ENCODE measurements at places on chromosomes 11 and 22.
A peak's percentile ranks its signal among the peaks of the same experiment; 100 is the strongest.

- DNase-seq, result no peak
Measured at GRCh38 chr11:9982127-9982795, 311.8 kb downstream of the SBF2 start.

- no peak for DNase-seq
Measured at GRCh38 chr11:59562292-59562691, 51.0 kb downstream of the OR4D9 start.

GRCh38 chr22:47071078-47071806 lies 308.8 kb downstream of the TBC1D22A start:
- DNase-seq, result no peak

GRCh38 chr22:43230971-43231723 lies 44.2 kb upstream of the TTLL12 start:
- peak; percentile 40 for DNase-seq

- peak; percentile 98 for DNase-seq
Measured at GRCh38 chr11:61949169-61950034, 749 bp upstream of the BEST1 start.

GRCh38 chr11:36257351-36257750 lies 31.9 kb downstream of the COMMD9 start:
- DNase-seq, result no peak

- DNase-seq, result no peak
Measured at GRCh38 chr11:94988748-94989147, 15.2 kb downstream of the KDM4D start.

- peak; percentile 53 for DNase-seq
Measured at GRCh38 chr11:127002669-127003259, 2.2 kb upstream of the KIRREL3 start.

GRCh38 chr11:560305-561147 lies at the start of the genes LMNTD2 and RASSF7:
LMNTD2 (minus strand) TSS chr11:560738; CDS start chr11:560716, 22 bp downstream.
RASSF7 (plus strand) TSS chr11:560970; CDS start chr11:561769, 799 bp downstream.
- DNase-seq, result peak; percentile 85

DNA sequence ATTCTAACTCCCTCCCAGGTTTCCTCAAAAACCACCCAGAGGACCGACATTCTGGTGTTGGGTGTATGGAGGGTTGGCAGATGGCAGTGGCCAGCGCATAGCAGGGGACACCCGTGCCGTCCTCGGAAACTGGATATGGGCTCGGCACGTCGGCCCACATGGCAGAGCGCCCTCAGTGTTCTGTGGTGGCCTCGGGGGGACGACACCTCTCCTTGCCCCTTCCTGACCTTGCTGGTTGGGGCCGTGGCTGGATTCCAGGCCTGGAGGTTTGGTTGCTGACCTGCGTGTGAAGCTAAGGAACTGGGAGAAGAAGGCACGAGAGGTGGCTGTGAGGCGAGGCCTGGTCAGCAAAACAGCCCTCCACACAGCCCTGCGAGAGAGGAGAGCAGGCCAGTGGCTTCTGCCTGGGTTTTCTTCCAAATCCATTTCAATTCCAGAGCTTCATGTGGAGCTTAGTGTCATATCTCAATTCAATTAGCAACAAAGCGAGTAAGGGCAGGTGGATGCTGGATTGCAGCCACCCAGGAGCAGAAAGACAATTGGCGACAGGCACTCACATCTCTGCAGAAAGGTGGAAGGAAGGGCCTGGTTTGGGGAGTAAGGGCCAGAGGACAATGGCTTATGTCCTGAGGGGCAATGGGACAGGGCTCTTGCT lies 478.4 kb downstream of the BRD1 start:
- no peak for DNase-seq

GRCh38 chr11:2088284-2088683 lies 50.9 kb downstream of the IGF2 start:
- DNase-seq, result no peak

DNA sequence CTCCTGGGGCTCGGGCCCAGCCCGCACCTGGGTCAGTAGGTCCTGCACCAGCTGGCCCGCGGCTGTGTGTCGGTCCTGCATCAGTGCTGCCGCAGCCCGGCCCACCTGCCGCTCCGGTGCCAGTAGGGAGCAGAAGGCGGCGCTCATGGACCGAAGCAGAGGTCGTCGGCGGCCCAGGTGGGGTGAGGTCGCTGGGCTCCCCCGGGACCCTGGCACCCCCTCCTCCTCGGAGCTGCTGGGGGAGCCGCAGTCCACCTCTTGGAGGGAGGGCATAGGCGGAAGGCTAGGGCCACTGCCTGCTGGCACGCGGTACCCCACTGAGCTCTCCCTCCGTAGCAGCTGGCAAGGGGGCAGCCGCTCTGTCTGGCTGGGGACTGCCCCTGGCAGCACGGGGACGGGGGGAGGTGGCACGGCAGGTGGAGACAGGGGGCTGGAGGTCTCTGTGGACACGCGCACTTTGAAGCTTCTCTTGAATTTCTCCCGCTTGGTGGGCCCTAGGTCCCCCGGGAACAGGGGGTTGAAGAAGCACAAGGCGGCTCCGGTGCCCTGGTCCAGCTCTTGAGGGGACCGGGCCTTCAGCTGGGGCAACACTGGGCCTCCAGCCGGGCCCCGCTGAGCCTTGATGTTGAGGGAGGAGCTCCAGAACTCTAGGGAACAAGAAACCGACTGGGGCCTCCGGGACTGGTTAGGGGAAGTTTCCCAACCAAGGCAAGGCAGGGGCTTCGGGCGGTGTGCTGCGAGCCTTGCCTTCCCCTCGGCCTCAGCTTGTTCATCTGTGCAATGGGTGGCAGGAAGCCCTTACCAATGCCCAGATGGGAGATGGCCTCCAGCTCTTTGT lies 1.4 kb downstream of the RIN1 start:
- peak; percentile 39 for DNase-seq

DNA sequence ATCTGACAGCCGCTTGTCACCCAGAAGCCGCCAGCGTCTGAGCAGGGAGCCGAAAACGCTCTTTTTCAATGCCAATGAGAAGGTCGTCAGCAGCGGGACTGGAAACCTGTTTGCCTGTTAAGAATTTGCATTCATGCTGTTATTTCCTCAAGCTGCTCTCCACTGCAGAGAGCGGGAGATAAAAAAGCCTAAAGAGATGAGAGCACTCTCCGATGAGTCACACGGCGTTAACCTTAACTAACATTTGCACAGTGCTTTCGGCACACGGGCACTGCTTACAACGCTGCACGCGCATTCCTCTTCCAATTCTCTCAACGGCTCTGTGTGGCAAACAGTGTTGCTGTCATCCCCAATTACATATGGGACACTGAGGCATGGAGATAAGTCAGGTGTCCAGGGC lies 40.0 kb upstream of the RTL6 start:
- DNase-seq, result no peak

- no peak for DNase-seq
Measured at GRCh38 chr22:18042685-18043084, 18.3 kb upstream of the MICAL3 start.

DNA sequence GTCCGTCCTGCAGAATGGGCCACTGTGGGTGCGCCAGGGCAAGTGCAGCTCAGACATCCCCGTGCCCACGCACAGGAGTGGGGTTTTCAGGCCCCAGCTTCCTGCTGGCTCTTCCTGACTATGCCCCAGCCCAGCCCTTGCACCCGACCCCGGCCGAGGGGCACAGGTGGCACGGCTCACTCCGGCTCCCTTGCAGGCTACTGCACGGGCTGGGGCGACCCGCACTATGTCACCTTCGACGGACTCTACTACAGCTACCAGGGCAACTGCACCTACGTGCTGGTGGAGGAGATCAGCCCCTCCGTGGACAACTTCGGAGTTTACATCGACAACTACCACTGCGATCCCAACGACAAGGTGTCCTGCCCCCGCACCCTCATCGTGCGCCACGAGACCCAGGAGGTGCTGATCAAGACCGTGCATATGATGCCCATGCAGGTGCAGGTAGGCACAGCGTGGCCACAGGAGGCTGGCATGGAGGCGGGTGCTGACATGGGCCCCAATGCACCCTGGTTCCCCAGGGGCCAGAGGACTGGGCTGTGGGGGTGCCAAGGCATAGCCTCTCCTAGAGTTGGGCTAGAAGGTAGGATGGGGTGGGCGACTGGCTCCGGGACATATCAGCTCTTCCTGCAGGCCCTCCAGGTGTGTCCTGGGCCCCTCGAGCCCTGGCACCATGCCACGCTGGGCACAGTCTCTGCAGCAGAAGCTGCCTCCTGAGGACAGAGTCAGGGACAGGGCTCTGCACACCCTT lies 27.7 kb downstream of the MUC2 start:
- no peak for DNase-seq

- no peak for DNase-seq
Measured at GRCh38 chr22:22882033-22882717, 5.4 kb upstream of the IGLL5 start.

- no peak for DNase-seq
Measured at GRCh38 chr22:36925388-36926290, 12.2 kb downstream of the CSF2RB start.

- no peak for DNase-seq
Measured at GRCh38 chr11:98194611-98195010, 826.1 kb upstream of the CNTN5 start.

DNA sequence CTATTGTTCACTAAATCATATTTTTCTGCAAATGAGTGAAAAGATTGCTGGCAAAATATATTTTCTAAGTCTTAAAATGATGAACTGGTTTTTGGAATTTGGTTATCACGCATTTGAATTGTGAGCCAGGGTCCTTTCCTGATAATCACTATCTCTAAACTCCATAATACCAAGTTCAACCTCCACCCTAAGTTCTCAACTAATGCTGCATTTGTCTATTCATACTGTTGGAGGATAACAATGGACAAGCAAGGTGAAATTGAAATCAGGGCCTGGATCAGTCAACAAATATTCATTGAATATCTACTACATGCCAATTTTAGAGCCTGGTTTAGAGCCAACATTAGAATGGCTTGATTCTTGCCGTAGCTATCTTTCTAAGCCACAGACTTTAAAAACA lies 4.7 kb upstream of the PCF11 start:
- no peak for DNase-seq

DNA sequence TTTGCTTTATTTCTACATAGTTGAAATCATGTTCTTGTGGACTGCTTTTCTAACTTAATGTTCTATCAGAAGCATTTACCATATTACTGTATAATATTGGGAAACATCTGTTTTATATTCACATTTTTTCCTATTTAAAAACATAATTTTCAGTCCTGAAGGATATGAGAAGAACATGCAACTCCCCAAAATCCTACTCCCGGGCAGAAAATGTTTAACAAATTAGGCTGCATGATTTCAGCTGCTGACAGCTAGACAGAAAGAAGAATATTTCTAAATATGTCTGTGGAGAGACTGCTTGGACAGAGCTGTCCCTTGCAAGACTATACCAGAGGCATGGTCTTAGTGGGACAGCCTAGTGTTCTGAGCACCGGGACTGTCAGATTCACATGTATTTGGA lies 15.7 kb upstream of the AMPD3 start:
- DNase-seq, result no peak

Measured in NCI-H524 (cell line).